Stromal cell of bone marrow (primary cell): ENCODE measurements at places on chromosomes 5 and 9.

- no peak for DNase-seq
These were observed 771.7 kb upstream of the CTNND2 start for GRCh38 chr5:12675959-12676358.

DNA sequence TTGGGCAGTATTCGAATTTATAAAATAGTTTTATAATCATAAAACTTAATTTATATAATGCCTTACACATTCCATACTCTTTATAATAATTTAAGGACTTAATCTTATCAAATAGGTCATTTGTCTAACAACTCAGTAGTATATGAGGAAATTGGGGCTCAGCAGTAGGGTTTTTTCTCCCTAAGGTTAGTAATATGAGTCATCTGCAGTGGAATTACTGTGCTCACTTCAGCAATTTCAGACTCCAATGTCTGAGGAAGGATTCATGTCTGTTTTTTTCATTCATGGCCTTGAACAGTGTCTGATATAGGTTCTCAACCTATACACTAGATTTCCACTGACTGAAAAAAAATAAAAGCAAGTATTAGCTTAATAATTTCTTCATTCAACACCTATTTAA, 7.4 kb downstream of the DMRTA1 start:
- DNase-seq, result peak; percentile 11

GRCh38 chr5:174571662-174572397, 152.6 kb upstream of the MSX2 start:
- DNase-seq, result peak; percentile 92

- no peak for DNase-seq
These were observed 128.3 kb downstream of the SLF1 start for GRCh38 chr5:94746731-94747124.

DNA sequence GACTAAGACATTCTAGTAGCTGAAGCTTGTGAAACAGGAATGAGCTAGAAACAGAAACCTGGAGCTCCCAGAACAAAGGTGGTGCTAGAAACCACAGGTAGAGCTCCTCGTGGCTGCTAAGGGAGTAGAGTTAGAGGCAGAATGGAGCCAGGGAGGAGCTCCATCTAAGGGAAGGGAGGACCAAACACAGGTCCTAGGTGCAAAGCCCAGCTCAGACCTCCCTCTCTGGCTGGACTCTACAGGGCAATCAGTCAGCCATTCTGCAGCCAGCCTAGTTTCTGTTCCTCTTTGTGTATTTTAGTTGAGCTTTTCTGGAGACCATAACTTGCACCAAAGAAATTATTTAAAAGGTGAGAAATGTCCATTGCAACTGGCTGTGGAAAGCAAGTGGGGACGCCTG, 70.4 kb downstream of the CRB2 start:
- DNase-seq, result no peak

- no peak for DNase-seq
These were observed 51.5 kb upstream of the UBAC1 start for GRCh38 chr9:136012651-136013050.

DNA sequence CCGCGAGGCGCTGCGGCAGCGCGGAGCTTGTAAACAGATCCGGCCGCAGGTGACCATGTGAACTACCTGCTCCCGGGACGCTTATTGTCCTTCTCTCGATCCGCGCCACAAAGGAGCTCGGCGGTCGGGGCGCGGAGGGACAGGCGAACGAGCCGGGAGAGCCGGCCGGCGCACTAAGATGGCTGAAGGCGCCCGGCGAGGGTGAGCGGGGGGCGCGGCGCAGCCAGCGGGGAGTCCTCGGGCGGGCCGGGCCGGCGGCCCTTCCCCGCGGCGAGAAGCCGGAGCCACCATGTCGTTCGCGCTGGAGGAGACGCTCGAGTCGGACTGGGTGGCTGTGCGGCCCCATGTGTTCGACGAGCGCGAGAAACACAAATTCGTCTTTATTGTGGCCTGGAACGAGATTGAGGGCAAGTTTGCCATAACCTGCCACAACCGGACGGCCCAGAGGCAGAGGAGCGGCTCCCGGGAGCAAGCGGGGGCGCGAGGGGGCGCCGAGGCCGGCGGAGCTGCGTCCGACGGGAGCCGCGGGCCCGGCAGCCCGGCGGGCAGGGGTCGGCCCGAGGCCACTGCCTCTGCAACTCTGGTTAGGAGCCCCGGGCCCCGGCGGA, 535 bp downstream of the JMY start:
- no peak for DNase-seq

GRCh38 chr5:112440031-112440430, 21.0 kb upstream of the EPB41L4A start:
- no peak for DNase-seq

DNA sequence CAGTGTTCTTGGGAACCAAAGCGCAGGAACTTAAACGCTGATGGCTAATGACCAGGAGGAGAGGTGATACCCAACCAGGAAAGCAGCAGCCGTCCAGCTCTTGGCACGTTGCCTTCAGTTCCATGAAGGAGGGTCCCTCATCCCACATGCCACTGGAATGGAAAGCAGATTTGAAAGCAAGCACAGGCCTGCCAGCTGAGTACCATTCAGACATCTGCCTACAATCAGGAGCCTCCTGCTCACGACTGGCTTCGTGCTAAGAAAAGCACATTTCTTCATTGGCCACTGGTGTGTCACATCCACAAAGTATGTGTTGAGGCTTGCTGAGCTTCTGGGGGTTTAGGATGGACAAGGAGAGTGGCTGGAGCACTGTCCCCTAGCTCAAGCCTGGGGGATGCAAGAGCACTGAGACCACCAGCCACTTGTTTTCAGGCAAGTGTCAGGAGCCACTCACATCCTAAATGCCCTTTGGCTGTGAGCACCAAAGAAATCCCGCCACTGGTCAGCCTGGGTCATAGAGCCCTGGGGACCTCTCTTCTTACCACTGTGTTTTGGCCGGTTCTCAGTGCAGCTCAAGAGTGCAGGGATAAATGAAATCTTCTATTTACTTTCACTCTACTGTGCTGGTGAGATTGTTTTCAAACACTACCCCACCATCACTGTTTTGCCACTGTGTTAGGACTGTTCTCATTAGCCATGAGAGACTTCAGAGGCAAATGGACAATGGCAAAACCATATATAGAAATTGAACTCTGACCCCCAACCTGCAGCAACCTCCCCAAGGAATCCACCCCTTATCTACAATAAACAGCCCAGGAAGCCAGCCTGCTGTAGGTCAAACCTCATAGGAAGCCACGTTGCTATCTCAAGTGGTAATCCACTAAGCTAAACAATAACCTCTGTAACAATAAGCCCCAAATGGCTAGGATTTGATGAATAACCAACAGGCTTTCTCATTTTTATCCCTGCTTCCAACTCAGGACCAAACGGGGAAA, 58.3 kb downstream of the MTX3 start:
- DNase-seq, result peak; percentile 84

GRCh38 chr9:126624912-126625311, 11.2 kb downstream of the LMX1B start:
- DNase-seq, result no peak

GRCh38 chr9:114125476-114126013, 26.5 kb upstream of the KIF12 start:
- no peak for DNase-seq

- no peak for DNase-seq
These were observed 20.7 kb downstream of the COL23A1 start for GRCh38 chr5:178569485-178569884.

DNA sequence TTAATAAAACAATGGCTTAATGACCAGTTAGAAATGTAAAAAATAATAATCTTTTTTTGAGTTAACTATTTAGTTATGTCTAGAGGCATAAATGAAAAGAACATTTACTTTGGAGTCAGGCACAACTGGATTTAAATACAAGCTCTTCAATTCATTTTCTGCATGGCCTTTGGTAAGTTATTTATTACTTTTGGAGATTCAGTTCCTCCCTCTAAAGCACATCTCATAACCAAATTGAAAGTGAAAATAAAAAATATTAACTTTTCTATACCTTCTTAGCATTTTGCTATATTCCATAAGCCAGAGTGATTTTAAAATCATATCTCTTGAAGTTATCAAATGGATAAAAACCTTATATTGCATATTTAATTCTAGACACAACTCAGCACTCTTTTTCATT, 434.9 kb upstream of the SMARCA2 start:
- no peak for DNase-seq

DNA sequence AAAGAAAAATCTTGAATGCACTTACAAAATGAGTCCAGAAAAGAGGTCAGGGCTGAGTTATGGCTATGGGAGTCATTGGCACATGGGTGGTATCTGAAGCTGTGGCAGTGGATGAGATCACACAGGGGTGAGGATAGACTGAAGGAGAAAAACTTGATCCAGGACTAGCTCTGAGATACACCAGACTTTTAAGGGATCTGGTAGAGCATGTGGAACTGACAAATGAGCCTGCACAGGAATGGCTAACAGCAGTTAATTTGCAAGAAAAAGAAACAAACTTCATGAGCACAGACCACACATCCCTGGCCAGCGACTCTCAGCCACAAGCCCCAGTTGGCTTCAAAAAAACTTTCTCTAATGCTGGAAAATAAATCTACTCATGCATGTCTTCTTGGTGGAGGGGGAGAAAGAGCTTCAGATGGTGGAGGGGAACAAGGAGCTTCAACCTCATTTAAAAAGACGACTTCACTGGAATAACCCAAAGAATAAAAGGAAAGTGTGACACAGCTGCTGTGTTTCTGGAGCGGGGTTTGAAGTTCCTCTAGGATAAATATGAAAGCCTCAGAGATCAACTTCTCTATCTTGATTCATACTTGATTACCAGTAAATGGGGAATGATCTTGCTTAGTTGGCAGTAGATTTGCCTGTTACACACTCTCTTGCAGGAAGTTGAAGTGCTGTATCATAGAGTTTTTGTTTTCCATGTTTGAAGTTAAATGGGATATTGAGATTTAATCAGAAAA, 33.6 kb downstream of the TNFAIP8 start:
- peak; percentile 38 for DNase-seq

DNA sequence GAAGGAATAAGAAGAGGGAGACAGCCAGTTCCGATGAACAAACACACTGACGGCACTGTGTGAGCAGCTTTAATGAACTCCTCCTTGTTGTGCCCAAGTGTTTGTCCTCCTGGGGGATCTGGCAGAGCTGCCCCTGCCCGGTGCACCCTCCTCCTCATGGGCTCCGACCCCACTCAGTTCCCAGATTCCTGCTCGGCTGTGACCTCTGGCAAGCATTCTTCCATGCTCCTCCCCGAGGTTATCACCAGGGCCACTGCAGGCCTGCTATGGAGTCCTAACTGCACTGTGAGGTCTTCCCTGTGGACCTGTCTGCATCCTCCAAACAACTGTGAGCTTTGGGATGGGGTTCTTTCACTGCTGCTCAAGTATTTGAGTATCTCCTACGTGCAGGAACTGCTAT, 142.2 kb downstream of the DCP2 start:
- no peak for DNase-seq

DNA sequence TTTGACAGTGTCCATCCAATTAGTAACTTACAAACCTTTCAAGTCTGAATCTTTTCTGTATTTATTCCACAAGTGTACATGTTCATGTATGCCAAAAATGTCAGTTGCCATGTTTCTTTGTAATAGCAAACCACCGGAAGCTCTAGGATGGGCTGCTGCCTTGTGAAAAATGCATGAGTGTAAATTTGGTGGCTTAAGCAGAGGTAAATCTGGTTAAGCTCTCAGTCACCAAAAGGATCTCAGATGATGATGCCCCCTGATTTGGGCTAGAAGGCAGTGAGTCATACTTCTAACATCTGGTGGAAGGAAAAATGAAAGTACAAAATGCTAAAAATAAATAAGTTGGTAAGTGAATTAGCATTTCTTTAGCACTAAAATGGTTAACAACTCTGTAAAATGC, 567.5 kb downstream of the ELAVL2 start:
- no peak for DNase-seq

GRCh38 chr5:133236976-133237375, 185.2 kb downstream of the HSPA4 start:
- no peak for DNase-seq

- peak; percentile 62 for DNase-seq
These were observed 125.6 kb downstream of the ALDH1A1 start for GRCh38 chr9:72826996-72827949.

- no peak for DNase-seq
These were observed 1.4 kb downstream of the RAPGEF1 start for GRCh38 chr9:131738293-131739132.

DNA sequence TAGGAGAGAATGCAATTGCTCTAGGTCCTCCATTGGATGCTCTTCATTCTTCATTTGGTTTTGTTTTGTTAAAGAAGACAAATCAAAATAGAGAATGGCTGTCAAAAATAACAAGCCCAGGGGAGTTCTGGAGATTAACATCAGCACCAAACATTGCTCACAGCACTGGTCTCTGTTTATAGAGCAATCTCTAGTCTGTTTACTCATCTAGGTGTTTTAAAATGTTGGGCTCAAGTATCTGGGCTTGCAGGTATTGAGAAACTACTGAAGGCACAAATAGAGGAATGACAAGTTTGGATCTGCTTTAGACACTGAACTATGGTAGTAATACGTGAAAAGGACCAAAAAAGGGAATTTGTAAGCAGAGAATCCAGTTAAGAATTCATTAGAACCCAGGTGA, 77.0 kb upstream of the TMC1 start:
- DNase-seq, result no peak

DNA sequence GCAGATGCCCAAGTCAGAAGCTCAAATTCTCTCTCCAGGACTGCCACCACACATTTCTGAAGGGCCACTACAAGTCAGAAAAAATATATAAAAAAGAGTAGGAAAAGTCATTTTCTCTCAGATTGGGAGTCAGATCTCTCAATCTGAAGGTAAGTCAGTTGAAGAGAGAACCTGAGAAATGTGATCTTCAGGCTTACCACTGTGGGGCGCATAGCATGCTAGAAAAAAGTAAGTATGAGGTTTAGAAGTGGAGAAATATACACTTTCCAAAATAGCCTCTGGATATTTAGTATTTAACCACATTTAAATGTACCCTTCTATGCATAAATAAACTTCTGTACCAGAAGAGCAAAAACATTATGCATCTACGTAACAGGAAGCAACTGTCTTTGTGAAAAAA, 800.7 kb upstream of the CTNND2 start:
- DNase-seq, result no peak

DNA sequence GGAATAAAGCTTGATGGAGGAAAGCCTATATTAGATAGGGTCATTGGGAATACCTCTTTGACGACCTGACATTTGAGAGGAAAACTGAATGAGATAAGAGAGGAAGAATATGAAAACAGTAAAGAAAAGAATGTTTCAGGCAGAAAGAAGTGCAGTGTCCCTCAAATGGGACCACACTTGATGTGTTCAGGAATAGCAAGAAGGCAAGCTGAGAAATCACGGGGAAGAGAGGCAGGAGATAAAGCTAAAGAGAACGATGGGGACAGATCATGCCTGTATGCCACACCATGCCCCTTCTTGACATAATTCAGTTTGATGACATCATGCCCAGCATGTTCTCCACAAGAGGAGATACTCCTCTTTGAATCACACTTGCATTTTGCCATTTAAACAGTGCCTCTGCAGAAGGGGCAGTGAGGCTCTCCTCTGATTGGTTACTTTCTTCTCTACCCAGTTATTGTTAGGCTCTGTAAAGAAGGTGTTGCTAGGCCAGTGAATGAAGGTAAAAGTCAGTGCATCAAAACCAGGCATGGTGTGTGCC, 7.6 kb downstream of the AP3S1 start:
- DNase-seq, result no peak

- no peak for DNase-seq
These were observed 54.9 kb upstream of the DAB2IP start for GRCh38 chr9:121596515-121596914.
